ENCODE measurements at places on chromosomes 3 and 15.
A peak's percentile ranks its signal among the peaks of the same experiment; 100 is the strongest.

- no peak for DNase-seq
- no peak overlapping the region for H3K27ac ChIP-seq
- H3K27me3 ChIP-seq = no peaks in the 10 kb centered on the region
- no peaks in the 10 kb centered on the region for H3K36me3 ChIP-seq
- no peak overlapping the region for H3K4me3 ChIP-seq
These were observed 91.4 kb upstream of the TNFSF10 start for GRCh38 chr3:172614340-172615274.

DNA sequence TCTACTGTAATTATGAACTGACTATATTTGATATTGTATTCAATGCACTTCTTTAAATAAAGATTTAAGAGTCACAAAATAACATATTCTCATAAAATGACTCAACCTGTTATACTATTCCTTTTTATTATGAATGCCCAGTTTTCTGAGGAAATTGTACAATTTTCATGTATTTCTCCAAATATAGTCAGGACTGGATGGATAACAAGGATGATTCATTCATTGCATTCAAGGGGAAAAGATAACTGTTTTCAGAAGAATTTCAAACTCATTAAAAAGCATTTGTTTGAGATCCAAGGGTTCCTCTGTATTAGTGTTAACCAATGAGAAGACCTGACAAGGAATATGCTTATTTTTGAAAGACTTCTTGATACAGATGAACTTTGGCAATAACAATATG is 163.7 kb downstream of the MEIS2 start:
- no peak overlapping the region for H3K27ac ChIP-seq
- no peaks in the 10 kb centered on the region for H3K27me3 ChIP-seq
- H3K36me3 ChIP-seq = no peaks in the 10 kb centered on the region
- no peak for DNase-seq
- H3K4me3 ChIP-seq = no peak overlapping the region
- H3K4me1 ChIP-seq = no peaks in the 10 kb centered on the region

- no peak overlapping the region for H3K4me3 ChIP-seq
- peaks cover 9% of the 10 kb centered on the region for H3K4me1 ChIP-seq
- DNase-seq = no peak
- H3K36me3 ChIP-seq = no peaks in the 10 kb centered on the region
- H3K27ac ChIP-seq = peak overlapping the region; percentile 95
These were observed 3.0 kb downstream of the MAPK6 start for GRCh38 chr15:52021892-52022540.

DNA sequence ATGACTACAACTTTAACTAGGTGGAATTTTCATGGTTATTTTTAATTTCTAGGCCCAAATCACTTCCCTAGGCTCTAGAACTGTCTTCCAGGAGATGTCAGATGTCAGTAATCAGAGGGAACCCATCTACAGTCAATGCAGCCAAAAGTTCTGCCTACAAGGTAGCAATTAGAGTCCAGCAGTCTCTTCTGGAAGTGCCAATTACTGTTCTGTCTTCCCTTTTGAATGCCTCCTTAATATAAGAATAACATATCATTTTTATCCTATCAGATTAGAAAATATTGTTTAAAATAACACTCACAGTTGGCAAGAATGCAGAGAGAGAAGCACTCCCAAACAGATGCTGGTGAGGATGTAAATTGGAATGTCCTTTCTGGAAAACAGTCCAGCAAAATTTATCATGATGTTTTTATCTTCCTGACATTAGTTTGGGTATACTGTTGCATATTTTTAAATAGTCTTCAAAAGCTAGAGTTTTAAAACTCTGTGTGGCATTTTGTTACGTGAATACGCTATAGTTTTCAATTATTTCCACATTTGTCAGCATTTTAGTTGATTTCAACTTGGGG is 543.7 kb downstream of the FHIT start:
- no peak overlapping the region for H3K27ac ChIP-seq
- no peaks in the 10 kb centered on the region for H3K27me3 ChIP-seq
- H3K4me1 ChIP-seq = no peaks in the 10 kb centered on the region
- H3K36me3 ChIP-seq = no peaks in the 10 kb centered on the region

DNA sequence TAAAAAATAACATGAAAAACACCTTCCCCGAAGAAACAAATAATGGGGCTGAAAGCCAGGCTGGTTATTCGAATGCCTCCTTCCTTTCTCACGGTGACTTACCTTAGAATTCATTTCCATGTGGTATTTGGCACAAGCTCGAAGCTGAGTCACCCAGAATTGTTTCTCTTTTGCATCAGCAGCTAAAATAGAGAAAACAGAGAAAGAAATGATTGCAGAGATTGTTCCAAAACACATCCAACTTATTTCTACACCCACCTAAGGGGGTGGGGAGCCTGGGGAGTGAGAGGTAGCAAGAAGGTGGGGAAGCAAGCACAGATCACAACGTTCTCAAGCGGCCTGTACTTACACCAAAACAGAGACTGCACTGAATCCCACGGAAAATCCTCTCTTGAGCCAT is 104.7 kb downstream of the OSBPL10 start:
- DNase-seq = no peak
- H3K36me3 ChIP-seq = no peaks in the 10 kb centered on the region

DNA sequence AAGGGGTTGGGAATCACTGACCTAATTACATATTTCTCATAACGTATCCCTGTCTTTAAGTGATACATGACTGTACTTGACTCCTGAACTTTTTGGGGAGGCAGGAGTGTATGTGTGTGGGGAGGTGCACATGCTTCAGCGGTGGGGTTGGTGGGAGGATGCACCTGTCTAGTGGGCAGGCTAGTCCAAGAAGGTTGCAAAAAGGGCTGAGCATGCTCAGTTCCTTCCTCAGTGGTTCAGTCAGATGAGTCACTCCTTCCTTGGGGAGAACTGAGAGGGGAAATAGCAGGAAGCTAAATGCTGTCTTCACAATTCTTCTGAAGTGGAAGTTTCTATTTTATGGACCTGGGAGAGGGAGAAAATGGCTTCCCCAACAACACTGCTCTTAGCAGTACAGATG is 24.6 kb upstream of the AP4E1 start:
- peak; percentile 38 for DNase-seq
- H3K4me1 ChIP-seq = peaks cover 14% of the 10 kb centered on the region
- H3K36me3 ChIP-seq = no peaks in the 10 kb centered on the region
- no peak overlapping the region for H3K27ac ChIP-seq

GRCh38 chr15:25582886-25583285 is 144.1 kb upstream of the UBE3A start:
- H3K4me1 ChIP-seq = no peaks in the 10 kb centered on the region
- no peak for DNase-seq
- H3K36me3 ChIP-seq = no peaks in the 10 kb centered on the region
- no peaks in the 10 kb centered on the region for H3K27me3 ChIP-seq
- H3K27ac ChIP-seq = no peak overlapping the region

DNA sequence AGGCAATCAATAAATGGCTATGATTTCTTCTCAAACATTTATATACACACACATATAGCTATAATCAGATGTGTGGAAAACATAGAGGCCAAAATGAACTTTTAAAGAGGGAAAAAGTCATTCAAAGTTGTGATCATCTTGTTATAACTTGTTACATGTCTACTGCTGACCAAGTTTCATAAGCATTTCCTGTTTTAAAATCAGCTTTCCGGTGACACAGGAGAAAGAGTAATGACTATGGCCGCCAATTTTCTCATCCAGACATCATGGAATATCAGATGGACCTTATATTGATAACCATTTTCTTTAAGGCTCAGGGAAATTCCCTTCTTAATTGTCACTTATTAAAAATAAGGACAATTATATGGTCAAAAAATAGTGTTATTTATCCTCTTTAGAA is 71.7 kb upstream of the AGTR1 start:
- no peak overlapping the region for H3K4me3 ChIP-seq
- no peak for DNase-seq
- H3K36me3 ChIP-seq = no peaks in the 10 kb centered on the region

DNA sequence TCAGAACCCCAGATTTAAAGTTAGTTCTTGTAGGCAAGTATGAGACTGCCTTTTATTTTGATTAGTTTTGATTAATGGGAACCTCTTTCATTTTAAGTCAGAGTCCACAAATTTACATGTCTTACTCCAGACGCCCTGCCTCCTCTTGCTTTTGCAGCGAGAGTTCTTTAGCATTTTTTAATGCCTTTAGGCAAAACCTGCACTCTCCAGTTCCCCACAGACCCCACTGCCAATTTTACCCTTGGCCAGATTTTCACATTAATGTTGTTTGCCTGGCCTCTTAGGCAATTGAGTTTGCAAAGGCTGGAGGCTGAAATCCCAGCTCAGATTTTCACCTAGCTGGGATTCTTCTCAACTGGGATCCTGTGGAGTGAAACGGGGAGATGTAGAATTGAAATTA is 85.8 kb downstream of the GAP43 start:
- no peaks in the 10 kb centered on the region for H3K4me1 ChIP-seq
- no peak overlapping the region for H3K27ac ChIP-seq
- no peak overlapping the region for H3K4me3 ChIP-seq
- H3K36me3 ChIP-seq = no peaks in the 10 kb centered on the region

- no peaks in the 10 kb centered on the region for H3K27me3 ChIP-seq
- H3K36me3 ChIP-seq = no peaks in the 10 kb centered on the region
- DNase-seq = peak; percentile 60
- peaks cover 6% of the 10 kb centered on the region for H3K4me1 ChIP-seq
- peak overlapping the region; percentile 98 for H3K27ac ChIP-seq
These were observed 551 bp downstream of the NCBP2 start for GRCh38 chr3:196941729-196942225.

- DNase-seq = no peak
- H3K27ac ChIP-seq = no peak overlapping the region
- no peaks in the 10 kb centered on the region for H3K27me3 ChIP-seq
- no peaks in the 10 kb centered on the region for H3K4me1 ChIP-seq
- no peaks in the 10 kb centered on the region for H3K36me3 ChIP-seq
These were observed 130.8 kb downstream of the UACA start for GRCh38 chr15:70632491-70633102.

GRCh38 chr3:152047465-152047864 is 174.0 kb downstream of the SUCNR1 start:
- H3K4me3 ChIP-seq = no peak overlapping the region
- no peaks in the 10 kb centered on the region for H3K27me3 ChIP-seq
- H3K36me3 ChIP-seq = no peaks in the 10 kb centered on the region
- DNase-seq = no peak
- no peak overlapping the region for H3K27ac ChIP-seq
- peaks cover 5% of the 10 kb centered on the region for H3K4me1 ChIP-seq

- no peak overlapping the region for H3K4me3 ChIP-seq
- H3K27ac ChIP-seq = no peak overlapping the region
- peaks cover 59% of the 10 kb centered on the region for H3K36me3 ChIP-seq
- no peaks in the 10 kb centered on the region for H3K27me3 ChIP-seq
- H3K4me1 ChIP-seq = peaks cover 5% of the 10 kb centered on the region
- DNase-seq = no peak
These were observed 84.0 kb upstream of the ACKR4 start for GRCh38 chr3:132513057-132513456.

DNA sequence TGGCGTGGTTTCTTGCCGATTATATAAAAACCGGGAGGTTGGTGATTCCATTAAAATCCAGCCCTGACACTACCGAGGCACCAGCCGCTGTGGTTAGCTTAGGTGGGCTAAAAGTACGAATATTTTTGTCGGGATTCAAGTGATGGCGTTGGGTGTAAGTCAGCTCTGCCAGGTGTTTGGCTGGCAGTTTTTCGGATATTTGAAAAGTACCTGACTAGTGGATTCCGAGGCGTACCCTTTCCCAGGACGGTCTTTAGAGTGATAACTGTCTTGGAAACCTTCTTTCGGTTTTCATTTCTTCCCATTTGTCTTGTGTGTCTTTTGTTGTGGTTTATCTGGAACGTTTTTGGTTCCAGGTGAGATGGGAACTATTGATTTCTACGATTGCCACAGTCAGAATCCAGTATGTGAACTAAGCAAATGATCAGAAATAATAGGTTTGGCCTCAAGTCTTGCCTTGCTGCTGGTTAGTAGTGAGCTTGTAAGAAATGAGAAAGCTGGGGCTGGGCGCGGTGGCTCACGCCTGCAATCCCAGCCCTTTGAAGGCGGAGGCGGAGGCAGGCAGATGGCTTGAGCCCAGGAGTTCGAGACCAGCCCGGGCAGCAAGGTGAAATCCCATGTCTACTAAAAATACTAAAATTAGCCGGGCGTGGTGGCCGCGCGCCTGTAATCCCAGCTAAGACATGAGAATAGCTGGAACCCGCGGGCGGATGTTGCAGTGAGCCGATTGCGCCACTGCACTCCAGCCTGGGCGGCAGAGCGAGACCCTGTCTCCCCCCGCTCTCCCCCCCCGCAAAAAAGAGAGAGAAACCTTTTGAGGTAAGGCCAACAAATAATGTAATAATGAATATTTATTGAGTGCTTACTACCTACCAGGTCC is 1.4 kb downstream of the FYTTD1 start:
- peak; percentile 57 for DNase-seq
- peak overlapping the region; percentile 61 for H3K4me3 ChIP-seq
- peaks cover 33% of the 10 kb centered on the region for H3K4me1 ChIP-seq
- no peaks in the 10 kb centered on the region for H3K36me3 ChIP-seq

- no peak overlapping the region for H3K4me3 ChIP-seq
- no peaks in the 10 kb centered on the region for H3K4me1 ChIP-seq
- no peak overlapping the region for H3K27ac ChIP-seq
- DNase-seq = no peak
- H3K27me3 ChIP-seq = no peaks in the 10 kb centered on the region
These were observed 52.0 kb downstream of the DNAJC13 start for GRCh38 chr3:132469326-132469725.

GRCh38 chr15:25242957-25243799 is 195.6 kb downstream of the UBE3A start:
- no peaks in the 10 kb centered on the region for H3K36me3 ChIP-seq
- no peaks in the 10 kb centered on the region for H3K4me1 ChIP-seq
- H3K4me3 ChIP-seq = no peak overlapping the region
- H3K27ac ChIP-seq = no peak overlapping the region
- no peak for DNase-seq

- peaks cover 12% of the 10 kb centered on the region for H3K4me1 ChIP-seq
- no peak overlapping the region for H3K27ac ChIP-seq
- no peaks in the 10 kb centered on the region for H3K27me3 ChIP-seq
- DNase-seq = no peak
- H3K4me3 ChIP-seq = no peak overlapping the region
These were observed 160.6 kb upstream of the ARHGEF26 start for GRCh38 chr3:153960458-153961074.

GRCh38 chr15:100720406-100720967 is 118.1 kb downstream of the ASB7 start:
- no peak overlapping the region for H3K4me3 ChIP-seq
- no peaks in the 10 kb centered on the region for H3K4me1 ChIP-seq
- no peaks in the 10 kb centered on the region for H3K36me3 ChIP-seq
- no peaks in the 10 kb centered on the region for H3K27me3 ChIP-seq
- H3K27ac ChIP-seq = peak overlapping the region; percentile 31

DNA sequence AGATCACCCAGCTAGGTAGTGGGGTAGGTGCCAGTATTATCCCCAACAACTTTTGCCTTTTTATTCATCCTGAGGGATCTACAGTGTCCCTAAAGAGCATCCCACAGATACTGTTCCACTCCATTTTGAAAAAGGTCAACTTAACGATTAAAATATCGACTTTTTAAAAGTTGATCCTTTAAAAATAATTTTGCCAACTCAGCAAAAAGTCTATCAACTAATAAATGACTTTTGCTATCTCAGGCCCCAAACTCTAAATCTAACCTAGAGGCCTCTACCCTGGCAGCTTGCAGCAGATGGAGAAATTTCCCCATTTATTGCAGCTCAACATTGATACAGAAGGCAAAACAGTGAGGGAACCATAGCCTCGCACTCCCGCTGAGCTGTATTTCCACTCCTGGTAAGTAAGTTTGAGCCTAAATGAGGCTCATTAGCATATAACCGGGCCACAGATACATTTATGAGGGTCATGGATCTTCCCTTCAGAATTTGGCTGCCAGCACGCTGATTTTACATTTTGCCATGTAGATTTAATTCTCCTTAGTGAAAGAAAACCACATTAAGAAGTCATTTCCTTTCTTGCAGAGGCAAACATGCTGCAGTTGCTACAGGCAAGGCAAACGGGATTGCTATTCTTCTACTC is 704.1 kb upstream of the CFAP20DC start:
- no peak overlapping the region for H3K4me3 ChIP-seq
- DNase-seq = no peak
- no peaks in the 10 kb centered on the region for H3K4me1 ChIP-seq
- H3K27me3 ChIP-seq = no peaks in the 10 kb centered on the region
- no peak overlapping the region for H3K27ac ChIP-seq
- H3K36me3 ChIP-seq = no peaks in the 10 kb centered on the region

All from transverse colon (tissue), 4 donors.